IPS-NIHi11 (cell line): ENCODE measurements at places on chromosomes 12 and 14.

DNA sequence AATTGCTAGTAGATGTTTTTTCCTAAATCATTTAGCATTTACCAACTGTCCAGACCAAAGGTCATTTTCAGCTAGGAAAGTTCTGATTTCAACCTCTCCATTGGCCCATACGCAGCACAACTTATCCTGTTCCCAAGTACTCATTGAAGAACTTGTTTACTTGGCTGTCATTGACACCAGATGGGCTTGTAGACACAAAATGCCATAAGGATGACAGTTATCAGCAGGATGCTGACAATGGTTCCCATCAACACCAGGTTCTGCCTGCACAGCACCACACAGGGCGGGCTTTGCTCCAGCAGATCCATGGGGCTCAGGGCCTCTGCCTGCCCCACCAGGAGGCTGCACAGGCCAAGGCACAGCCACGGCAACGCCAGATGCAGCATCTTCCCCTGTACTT is 36.5 kb upstream of the TMPRSS12 start:
- DNase-seq, result no peak

DNA sequence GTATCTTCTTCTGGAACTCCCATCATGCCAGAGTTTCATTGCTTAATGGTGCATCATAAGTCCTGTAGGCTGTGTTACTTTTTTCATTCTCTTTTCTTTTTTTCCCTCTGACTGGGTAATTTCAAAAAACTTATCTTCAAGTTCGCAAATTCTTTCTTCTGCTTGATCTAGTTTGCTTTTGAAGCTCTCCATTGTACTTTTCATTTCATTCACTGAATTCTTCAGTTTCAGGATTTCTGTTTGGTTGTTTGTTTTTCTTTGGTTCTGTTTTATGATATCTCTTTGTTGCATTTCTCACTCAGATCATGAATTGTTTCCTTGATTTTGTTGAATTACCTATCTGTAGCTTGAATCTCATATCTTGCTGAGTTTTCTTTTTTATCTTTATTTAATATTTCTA is 83.3 kb upstream of the PRMT8 start:
- no peak for DNase-seq

GRCh38 chr12:4615667-4616066 is 33.2 kb downstream of the AKAP3 start:
- DNase-seq, result no peak

GRCh38 chr12:62728741-62729140 is 206.2 kb downstream of the PPM1H start:
- no peak for DNase-seq

DNA sequence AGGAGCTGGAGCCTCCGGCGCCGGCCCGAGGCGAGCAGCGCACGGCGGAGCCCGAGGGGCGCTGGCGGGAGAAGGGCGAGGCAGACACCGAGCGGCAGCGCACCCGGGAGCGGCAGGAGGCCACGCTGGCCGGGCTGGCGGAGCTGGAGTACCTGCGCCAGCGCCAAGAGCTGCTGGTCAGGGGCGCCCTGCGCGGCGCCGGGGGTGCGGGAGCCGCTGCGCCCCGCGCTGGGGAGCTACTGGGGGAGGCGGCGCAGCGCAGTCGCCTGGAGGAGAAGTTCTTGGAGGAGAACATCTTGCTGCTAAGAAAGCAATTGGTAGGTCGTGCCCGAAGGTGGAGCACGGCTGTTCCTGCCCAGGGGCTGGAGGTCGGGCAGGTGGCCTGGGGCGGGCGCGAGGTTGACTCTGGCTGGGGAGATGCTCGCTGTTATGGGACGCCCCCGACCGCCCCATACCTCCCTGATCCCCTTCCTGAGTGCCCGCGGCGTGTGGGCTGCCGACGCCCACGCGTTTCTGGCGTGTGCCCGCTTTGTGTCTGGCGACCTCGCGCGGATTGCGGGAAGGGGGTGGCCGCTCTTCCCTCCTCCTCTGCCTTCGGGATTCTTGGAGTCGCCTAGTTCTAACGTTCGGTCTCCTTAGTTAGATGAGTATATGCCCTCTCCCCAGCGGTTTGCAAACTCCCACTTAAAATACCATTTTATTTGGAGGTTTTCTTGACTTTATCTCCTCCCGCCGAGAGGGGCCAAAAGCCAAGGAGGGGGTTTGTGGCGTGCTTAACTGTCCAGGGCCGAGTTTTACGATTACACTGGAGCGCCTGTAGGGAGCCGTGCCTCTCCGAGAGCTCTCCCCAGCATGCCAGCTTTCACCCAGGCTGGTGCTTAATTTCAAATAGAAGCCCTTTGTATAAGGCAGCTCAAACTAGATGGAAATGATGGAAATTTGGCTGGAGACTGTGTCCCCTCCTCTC is 752 bp downstream of the DACT1 start:
- peak; percentile 33 for DNase-seq

DNA sequence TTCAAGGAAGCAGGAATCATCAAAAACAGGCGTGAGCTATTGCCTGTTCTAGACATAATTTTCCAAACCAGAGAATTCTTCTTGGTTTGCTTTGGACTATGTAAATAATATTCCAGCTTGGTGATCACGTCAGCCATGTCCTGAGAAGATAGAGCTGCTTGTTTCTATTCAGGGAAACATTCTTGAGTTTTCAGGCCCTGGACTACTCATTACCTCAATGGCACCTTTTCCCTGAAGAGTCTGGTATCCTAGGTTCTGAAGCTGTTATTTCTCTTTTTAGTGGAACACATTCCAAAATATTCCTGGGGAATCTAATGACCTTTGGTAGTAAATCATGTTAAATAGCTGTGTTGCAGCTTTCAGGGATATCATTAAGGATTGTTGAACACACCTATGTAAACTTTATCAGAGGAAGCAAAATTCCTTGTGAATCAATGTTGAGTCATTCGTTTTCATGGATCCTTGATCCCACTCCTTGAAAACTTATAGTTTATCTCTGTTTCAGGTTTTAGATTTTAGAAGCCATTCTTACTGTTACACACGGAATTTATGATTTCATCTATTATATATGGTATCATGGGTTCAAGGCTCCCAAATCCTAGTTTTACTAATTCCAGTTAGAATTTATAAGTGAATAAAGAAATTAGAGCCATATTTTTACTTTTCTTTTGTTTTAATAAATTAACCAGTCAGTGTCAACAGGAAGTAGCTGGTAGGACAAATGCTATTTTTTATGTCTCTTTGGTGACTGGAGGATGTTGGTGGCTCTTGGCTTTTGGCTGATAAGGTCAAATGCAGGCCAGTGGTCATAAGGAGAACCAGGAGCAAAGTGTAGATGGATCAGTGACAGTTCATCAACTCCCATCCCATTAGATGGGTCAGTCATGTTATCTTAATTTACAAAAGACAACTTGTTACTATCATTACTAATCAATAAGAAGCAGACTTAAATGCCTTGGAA is 380.1 kb downstream of the ZFP36L1 start:
- no peak for DNase-seq

DNA sequence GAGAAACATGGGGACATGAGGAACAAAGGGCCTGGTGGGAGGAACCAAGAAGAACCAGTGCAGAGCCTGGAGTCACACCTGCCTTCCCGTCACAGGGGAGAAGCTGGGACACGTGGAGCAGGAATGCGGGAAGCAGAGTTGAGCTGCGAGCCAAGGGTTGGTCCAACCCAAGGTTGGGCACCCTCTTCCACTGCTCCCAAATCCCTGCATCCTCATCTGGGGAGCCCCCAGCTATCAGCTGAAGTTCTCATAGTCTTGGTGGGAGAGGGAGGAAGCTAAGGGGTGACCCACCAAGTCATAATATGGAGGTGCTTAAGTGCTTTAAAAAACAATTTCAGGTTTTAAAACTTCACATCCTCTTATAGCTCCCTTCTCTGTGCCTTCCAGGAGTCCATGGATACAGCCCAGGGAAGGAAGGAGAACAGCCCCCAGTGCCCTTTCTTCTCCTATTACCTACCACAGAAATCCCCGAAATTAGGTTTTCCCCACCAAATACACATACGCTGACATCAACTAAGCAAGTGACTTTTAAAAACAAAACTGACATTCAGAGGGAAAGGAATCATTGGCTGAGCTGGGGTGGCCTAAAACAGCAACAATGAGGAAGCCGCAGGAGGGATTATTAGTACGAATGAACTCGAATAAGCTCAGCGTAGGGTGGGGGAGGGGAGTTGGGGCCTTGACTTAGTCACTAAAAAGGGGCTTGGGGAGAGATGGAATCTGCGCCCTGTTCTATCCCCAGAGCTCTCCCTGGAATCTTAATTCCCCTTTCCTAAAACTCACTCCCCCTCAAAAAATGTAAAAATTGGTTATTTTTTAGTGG is 4.5 kb downstream of the MYL6 start:
- DNase-seq, result no peak

DNA sequence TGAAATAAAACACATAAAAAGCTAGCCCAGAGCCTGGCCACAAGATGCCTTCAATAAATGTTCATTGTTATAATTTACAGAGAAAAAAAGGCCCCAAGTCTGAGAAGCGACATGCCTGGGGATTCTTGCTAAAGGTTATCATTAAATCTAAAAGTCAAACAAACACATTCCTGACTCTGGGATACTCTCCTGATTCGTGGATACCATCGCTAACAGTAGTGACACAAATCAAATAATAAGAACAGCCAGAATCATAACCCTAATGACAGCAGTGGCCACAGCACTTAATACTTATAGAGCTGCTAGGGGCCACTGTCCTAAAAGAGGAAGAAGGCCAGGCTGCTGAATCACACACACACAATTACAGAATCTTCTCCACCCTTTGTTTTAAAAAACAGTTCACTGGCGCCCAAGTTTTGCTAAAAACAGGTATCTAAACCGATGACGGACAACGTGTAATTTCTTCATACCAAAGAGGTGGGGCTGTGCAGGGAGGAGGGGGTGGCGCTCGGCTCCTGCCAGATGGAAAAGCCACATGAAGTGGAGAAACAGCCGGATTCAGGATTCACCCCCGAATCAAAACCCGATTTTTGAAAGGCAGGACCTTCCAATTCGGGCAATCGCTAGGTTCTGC is 1.2 kb downstream of the CLIP1 start:
- no peak for DNase-seq
